AG04449 (cell line): ENCODE measurements at places on chromosomes 6 and 20.

- DNase-seq = no peak
These were observed 336.0 kb downstream of the RFPL4B start for GRCh38 chr6:112683106-112683505.

- DNase-seq = no peak
These were observed 26.1 kb downstream of the SEC63 start for GRCh38 chr6:107931894-107932293.

GRCh38 chr20:56060486-56060885, 55.2 kb upstream of the CBLN4 start:
- DNase-seq = no peak

DNA sequence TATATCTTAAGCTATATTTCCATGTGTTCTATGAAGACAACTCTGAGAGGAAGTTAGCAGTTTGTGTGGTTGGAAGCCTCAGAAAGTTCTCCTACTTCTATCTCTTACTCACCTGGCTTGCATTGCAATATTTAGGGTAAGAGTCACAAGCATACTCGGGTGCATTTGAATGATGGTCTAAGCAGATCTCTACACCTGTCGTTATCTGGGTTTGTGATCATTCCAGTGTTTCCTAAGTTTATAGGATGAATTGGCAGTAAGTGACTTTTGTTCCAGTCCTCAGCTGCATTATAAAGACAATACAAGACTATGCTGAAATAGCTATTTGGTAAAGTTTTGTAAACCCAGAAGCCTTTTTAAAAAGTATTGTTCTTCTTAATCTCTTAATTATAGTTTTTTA, 36.9 kb downstream of the CBFA2T2 start:
- DNase-seq = no peak

GRCh38 chr6:25747477-25747876, 7.1 kb upstream of the SLC17A4 start:
- no peak for DNase-seq

- no peak for DNase-seq
These were observed 46.7 kb downstream of the SNX9 start for GRCh38 chr6:157869673-157870302.

- DNase-seq = no peak
These were observed 2.5 kb upstream of the PTPRT start for GRCh38 chr20:43191946-43192863.

GRCh38 chr20:1215386-1216170, 10.3 kb upstream of the RAD21L1 start:
- no peak for DNase-seq

GRCh38 chr20:6707321-6707831, 60.1 kb upstream of the BMP2 start:
- no peak for DNase-seq

DNA sequence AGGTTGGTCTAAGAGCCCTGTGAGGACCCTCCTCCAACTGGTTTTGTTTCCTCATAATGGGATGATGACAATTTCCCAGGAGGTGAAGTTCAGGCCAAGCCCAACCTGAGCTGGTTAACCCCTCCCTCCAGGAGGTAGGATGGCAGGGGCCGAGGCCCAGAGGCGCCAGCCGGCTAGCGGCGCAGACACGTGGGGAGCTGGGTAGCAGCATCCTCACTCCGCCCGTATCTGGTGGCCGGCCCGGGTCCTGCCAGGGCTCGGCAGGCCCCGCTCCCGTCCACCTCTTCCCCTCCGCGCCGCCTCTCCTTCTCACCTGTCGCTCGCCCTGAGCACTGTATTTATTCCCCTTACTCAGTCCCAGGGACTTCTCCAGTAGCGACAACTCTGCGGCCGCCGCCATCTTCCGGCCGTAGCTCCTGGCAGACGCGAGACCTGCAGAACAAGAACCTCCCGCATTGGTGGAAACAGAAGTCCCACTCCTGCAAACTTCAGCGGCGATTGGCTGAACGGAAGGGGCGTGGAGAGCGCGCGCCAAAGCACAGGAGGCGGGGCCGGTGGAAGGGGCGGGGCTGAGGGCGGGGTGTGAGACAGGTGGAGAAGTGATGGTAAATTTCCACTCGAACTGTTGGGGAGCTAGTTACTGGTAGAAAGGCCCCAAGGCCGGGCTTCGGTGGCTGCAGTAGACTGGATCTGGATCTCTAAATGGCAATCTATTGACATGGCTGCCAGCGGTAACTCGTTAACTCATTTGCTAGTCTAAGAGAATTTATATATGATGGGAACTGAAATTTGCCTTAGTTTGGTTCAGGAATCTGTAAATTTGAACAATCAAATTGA, at the start of gene EEF1E1:
Gene EEF1E1, minus strand, starts transcription at position 427 of the 837 bp plus-strand sequence. Its CDS starts 27 bp downstream, at position 400.
- DNase-seq = peak; percentile 53

DNA sequence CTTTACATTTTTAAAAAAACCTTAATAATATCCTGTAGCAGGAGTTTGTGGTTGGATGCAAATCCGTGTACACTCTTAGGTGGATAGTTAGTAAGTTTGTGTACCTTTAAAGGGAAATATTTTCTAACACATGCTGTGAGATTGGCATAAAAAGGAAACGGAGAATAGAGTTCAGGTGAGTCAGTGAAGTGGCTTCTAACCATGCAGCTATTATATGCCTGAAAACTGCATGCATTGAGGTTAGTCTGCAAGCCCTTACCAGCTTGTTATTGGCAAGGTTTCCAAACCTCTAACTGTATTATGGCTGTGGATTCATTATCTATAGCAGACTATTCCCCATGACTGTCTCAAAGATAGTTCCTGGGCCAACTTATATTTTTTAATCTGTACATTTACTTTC, 420.6 kb upstream of the MMS22L start:
- DNase-seq = no peak

- DNase-seq = no peak
These were observed 2.1 kb upstream of the ERGIC3 start for GRCh38 chr20:35539756-35540212.

DNA sequence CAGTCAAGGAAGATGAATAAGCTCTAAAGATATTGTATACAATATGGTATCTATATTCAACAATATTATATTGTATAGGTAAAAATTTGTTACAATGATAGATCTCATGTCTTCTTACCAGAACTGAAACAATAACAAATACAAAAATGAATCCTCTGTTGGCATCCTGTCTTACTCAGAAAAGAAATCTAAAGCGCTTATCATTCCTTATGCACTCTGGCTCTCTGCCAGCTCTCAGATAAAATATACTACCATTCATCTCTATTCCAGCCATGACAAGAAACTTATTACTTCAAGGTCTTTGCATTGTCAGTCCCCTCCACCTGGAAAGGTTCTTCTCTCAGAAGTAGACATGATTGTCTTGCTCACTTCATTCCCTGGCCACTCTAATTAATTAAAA, 138.6 kb downstream of the THEMIS start:
- DNase-seq = no peak

GRCh38 chr20:39164642-39165041, 202.5 kb downstream of the DHX35 start:
- no peak for DNase-seq

DNA sequence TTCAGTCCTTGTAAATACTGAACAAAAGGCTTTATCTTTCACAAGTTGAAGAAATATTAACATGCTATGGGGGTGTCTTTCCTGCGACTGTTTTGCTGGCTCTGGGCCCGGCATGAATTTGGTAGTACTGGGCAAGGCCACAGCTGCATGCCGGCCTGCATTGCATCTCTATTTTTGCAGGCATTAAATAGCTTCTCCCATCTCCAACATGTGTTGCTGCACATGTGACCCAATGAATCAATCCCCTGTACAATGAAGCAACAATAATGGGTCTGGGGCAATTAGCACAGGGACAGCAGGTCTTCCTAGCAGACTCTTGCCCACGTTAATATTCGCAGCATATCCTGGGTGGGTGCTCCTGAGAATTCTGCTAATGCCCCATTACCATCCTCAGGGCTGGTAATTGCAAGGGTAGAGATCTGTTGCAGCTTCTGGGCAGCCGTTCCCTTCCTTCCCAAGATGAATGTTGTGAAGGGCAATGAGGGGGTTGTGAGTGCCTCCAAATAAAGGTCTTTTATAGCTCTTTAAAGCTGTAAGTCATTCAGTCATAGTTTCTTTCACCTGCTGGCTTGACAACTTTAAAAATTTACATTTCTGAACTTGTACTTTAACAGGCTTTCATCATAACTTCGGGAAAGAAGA, 24.3 kb upstream of the CDYL start:
- no peak for DNase-seq

DNA sequence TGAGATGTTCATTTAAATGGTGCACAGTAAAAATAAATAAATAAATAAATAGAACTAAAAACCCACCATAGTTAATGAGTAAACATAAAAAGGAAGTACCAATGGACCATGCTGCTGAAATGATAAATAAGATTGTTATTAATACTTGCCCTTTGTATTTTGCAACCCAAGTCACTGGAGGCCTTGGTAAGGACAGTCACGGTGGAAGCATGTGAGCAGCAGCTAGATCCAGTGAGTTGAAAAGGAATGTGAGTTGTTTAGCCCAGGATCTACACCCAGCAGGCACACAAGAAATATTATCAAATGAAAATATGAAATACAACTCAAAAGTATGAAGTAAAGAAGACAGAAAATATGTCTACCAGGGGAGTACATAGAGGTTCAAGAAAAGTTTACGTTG, 6.7 kb downstream of the LGSN start:
- DNase-seq = no peak

GRCh38 chr20:53707371-53708055, 113.9 kb upstream of the ZNF217 start:
- no peak for DNase-seq

DNA sequence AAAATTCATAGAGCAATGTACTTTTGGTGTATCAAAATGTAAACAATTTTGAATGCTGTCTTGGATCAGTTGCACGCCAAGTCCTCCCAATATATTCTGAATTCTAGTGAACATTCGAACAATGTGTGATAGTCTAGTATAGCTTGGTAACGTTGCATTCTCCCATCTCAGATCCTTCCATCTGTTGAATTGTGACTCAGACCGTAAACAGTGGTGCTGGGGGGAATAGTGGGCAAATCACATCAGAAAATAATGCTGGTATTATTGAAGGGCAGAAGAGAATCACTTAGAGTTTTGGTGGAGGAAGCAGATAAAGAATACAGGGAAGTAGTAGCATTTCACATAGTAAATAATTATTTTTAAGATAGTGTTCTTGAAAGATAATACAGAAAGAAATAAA, 45.7 kb upstream of the PBOV1 start:
- no peak for DNase-seq

DNA sequence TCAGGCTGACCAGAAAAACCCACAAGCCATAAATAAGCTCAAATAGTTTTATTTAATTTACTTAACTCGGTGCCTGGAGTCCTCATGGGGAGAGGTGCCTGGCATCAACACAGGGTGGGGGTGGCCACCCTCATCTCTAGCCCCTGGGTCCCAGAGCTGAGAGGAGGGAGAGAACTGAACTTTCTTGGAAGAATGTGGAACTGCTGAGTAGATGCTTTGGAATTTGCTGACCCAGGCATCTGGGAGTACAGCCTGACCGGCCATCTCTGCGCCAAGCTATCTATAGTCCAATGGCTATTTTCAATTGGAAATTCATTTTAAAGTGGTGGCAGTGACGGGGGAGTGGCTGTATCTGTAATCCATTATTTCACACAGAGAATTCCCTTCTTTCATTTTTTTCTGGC, 104.8 kb downstream of the CDH26 start:
- DNase-seq = peak; percentile 76

- DNase-seq = no peak
These were observed 116.8 kb downstream of the CDC5L start for GRCh38 chr6:44504301-44504791.

DNA sequence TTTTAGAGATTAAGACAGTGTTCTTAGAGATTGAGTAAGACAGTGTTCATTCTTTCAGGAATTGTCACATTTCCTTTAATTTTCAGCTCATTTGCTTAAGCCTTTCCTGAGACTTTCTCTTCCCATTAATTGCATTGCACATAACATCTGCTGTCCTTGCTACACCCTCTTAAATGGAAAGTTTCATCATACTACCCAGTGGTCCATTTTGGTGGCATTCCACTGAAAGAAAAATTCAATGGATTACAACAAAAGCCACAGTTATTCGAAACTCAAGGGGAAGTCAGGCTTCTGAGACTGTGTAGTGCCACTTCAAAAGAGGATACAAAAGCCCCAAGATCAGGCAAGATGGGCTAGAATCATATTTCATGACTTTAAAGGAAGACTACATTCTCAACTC, 64.0 kb downstream of the RSPO3 start:
- DNase-seq = peak; percentile 78

DNA sequence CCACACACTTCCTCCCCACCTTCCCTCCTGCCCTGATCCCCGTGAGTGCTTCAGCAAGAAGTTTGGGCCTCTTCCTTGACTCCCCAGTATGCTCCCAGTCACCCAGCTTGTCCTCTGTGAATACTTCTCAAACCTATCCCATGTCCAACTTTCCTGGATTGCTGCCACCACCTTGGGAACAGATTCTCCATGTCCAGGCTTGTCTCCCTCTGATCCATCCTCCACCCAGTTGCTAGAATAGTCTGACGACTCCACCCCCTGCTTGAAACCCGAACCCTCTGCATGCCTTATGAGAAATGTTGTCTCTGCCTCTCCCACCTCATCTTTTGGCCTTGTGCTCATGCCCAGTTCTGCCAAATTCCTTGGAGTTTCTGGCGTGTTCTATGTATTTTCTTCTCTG, 108.0 kb downstream of the PPP1R14C start:
- DNase-seq = no peak

GRCh38 chr6:140599916-140600315, 1225.5 kb upstream of the CITED2 start:
- DNase-seq = no peak

- DNase-seq = no peak
These were observed 277.0 kb downstream of the PREX1 start for GRCh38 chr20:48550814-48551213.

DNA sequence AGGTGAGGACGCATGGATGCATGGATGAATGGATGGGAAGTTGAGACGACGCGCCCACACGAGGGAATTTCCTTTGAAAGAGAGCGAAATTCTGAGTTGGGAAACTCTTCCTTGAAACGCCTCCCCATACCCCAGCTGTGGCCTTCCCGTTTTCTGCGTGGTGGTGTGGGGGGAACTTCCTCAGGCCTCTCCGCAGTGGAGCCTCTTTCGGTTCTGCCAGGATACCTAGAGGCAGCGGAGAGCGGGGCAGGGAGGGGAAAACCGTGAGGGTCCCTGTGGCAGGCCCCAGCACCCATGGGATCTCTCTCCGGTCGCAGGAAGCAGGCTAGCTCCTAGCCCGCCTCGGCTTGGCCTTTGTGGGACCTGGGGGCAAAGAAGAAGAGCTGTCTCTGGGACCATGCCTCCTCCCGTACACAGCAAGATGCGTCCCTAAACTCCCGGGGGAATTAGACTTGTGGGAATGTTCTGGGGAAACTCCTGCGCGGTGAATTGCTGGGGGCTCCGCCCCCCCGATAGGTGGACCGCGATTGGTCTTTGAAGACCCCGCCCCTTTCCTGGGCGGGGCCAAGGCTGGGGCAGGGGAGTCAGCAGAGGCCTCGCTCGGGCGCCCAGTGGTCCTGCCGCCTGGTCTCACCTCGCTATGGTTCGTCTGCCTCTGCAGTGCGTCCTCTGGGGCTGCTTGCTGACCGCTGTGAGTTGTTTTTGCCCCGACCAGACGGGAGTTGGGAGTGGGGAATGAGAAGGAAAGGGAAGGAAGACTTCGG, at the start of gene CD40:
Gene CD40, plus strand, starts transcription at position 611 of the 764 bp plus-strand sequence. Its CDS starts 30 bp downstream, at position 641.
- no peak for DNase-seq

GRCh38 chr6:118788702-118789101, 105.2 kb upstream of the ASF1A start:
- DNase-seq = no peak
